Muscle of arm (tissue), 14 donors: ENCODE measurements at places on chromosomes 6 and 20. TPM values are rescaled to one million over a fixed set of nuclear protein-coding genes. Genes with fewer than 3 reads are reported as not detected.

GRCh38 chr6:52374247-52374646 lies 12.3 kb downstream of the PAQR8 start:
- no peak for DNase-seq

- no peak for DNase-seq
Observed at GRCh38 chr6:94894300-94894699, 683.0 kb upstream of the MANEA start.

TAGAP gene
- polyA plus RNA-seq = not detected

GRCh38 chr6:88807622-88808021 lies 155.8 kb downstream of the RNGTT start:
- DNase-seq = no peak

VAPB gene
- not detected for polyA plus RNA-seq

PSORS1C2 gene
- 0.16 TPM for polyA plus RNA-seq

DNA sequence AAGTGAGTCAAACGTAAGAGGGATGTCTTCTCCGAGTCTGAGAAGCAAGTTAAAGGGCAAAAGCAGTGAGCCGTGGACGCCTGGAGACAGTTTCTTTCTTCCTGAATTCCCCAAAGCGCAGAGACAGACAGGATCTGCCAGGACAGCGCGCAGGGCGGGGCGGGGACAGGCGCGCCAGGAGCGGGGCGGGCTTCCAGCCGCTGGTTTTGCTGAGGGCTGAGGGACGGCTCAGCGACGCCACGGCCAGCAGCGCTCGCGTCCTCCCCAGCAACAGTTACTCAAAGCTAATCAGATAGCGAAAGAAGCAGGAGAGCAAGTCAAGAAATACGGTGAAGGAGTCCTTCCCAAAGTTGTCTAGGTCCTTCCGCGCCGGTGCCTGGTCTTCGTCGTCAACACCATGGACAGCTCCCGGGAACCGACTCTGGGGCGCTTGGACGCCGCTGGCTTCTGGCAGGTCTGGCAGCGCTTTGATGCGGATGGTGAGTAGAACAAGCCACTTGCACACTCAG lies at the start of gene SCGN:
TSS of gene SCGN (plus strand) at position 209 of the 509 bp plus-strand sequence. CDS start at position 398, 189 bp downstream.
- peak; percentile 76 for DNase-seq

FHL5 gene
- polyA plus RNA-seq = 2.5 TPM

GRCh38 chr6:19905584-19905983 lies 68.4 kb downstream of the ID4 start:
- no peak for DNase-seq

DNA sequence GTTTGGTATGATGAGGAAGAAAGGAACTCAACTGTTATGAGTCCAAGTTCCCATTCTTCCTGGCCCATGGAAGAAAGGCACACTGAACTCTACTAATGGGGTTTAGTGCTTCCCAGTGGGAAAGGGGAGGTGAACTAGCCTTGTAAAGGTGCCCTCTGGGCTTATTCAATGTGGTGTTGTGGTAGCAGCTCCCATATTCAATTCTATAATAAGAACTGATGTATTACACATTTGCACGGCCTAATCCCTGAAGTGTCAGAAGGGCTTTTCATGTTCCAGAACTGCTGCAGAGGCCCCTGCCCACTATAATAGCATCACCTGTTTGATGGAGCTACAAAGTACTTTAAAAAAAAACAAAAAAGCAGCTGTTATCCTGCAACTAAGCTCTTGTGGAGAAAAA lies 17.1 kb downstream of the PRKN start:
- no peak for DNase-seq

- no peak for DNase-seq
Observed at GRCh38 chr20:3804254-3804751, 8.2 kb downstream of the CDC25B start.

DNA sequence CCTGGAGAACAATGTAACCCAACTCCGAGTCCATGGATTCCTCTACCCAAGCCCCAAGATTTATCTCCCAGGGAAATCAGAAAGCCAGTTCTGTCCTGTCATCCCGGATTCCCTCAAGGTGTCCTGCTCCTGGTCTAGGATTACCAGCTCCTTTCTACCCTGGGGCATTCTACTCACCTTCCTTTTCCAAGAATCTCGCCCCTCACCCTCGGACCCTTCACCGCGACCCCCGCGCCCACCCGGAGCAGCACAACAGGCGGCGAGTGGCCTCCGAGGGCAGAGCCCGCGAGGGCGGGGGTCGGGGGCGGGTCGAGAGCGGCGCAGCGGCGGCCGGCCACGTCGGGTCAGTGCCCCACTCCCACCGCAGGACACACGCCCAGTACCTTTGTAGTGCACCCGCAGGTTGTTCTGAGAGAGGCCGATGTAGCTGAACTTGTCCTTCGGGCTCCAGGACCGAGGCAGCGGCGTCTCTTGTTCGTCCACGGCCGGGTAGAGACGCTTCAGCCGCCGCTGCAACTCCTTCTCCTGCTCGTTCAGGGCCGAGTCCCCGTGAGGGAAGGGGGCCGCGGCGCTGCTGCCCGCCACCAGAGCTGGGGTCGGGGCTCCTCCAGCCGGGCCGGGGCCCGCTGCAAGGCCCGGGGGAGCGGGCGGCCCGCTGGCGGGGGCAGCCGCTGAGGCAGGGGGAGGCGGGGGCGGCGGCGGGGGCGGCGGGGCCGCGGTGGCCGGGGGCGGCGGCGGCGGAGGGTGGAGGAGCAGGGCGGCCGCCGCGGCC lies 897 bp downstream of the RANBP9 start:
- DNase-seq = peak; percentile 46

DNA sequence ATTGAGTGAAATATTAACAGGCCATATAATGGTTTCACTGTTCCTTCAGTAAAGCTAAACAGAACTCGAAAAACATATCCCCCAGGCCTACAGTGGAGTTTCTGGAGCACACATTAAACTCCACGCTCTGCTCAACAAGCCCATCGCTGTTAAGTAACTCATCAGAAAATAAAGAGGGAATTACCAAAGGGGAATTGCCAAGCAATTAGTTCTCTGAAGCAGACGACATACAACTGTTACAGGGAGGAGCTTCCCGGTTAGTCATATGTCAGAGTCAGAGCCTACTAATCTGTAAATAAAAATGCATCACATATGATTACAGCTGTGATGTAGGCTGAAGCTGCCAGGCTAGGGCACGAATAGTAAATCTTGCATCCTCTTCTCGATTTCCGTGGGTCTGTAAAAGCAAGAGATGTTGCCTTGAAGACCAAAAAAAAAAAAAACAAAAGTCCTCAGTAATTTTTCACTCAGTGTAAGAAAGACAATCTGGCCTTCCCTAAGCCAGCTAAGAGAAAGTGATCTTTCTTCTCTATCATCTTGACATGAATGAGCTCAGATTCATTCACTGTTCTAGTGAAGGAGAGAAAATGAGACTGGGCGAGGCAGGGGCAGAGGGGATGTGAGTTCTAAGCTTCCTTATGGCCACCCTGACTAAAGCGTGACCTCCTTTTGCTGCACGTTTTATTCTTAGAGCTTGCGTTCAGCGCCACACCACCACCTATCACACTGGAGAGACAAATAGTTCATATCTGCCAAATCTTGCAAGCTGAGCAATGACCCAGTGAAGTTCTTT lies 13.8 kb downstream of the ATXN1 start:
- DNase-seq = no peak

PXDC1 gene
- polyA plus RNA-seq = 20.6 TPM

GRCh38 chr6:163529605-163530004 lies 115.1 kb downstream of the QKI start:
- no peak for DNase-seq

SERINC3 gene
- 57.1 TPM for polyA plus RNA-seq

RBM24 gene
- not detected for polyA plus RNA-seq

DNA sequence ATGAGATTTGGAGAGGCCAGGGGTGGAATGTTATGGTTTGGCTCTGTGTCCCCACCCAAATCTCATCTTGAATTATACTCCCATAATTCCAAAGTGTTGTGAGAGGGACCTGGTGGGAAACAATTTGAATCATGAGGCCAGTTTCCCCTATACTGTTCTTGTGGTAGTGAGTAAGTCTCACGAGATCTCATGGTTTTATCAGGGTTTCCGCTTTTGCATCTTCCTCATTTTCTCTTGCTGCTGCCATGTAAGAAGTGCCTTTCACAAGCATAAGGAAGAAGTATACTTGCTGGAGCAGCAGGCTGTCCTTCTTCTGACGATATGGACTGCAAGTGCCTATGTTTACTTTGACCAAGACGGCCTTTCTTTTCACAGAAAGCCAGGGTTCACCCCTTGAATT lies 270.5 kb downstream of the ESR1 start:
- no peak for DNase-seq

GRCh38 chr20:728256-728944 lies 39.9 kb downstream of the SLC52A3 start:
- DNase-seq = peak; percentile 53

- DNase-seq = no peak
Observed at GRCh38 chr20:57378107-57378506, 13.1 kb upstream of the RBM38 start.

ZNF311 gene
- polyA plus RNA-seq = not detected

GRCh38 chr6:142074516-142074915 lies 58.2 kb upstream of the GJE1 start:
- DNase-seq = no peak

DNA sequence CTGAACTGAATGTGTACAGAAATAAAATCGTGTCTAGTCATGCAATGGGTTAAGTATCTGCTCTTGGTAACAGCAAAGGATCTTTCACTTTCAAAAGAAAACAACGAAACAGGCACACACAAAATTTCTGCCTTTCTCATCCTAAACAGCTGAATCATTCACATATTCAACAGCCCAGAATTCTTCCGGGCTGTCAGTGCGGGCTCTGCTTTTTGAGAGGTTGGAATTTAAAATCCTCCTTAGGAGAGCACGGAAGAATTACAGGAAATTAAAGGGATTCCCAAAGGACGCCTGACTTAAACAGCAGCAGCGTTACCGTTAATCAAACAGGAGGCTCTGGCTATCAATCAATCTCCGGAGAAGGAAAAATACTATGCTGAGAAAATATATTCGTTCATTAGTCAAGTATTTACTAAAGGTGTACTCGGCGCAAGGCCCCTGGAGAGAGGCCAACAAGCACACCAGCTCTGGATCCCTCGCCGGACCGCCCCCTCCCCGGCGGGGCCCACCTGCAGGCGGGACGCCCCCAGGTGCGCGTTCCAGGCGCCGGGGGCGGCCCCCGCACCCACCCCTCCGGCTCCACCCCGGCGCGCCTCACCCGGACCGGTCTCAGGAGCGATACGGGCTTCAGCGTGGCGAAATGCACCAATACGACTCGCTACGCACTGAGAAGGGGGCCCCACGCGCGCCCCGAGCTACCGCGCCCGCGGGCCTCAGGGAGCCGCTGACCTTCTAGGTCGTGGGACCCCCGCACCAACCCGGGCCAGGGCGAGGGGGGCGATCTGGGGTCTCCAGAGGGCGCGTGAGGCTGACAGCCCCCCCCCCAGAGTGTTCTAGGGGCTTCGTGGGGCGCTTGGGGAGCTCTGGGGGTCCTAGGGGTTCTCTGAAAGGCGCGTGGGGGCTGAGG lies 1.0 kb downstream of the NAPB start:
- DNase-seq = no peak

NCOA6 gene
- 26.5 TPM for polyA plus RNA-seq

DNA sequence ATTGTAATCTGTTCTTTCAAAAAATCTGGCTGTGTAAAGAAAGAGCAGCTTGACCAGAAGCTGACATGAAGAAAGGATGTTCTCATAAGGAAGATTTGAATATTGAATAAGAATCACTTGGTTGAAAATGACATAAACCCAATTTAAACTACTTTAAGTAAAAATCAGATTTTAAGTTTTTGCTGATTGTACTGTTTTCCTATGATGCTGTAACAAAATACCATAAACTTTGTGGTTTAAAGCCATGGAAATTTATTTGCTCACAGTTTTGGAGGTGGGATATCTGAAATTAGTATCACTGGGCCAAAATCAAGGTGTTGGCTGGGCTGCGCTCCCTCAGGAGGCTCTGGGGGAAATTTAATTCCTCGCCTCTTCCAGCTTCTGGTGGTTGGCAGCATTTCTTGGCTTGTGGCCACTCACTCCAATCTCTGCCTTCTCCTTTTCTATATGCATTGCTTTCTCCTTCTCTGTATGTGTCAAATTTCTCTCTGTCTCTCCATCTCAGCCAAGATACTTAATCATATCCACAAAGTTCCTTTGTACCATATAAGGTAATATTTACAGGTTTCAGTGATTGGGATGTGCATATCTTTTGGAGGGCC lies 141.2 kb upstream of the ZFP64 start:
- DNase-seq = no peak

GRCh38 chr6:105272786-105273185 lies 93.0 kb upstream of the POPDC3 start:
- DNase-seq = no peak

GRCh38 chr6:6891125-6891721 lies 216.5 kb upstream of the RREB1 start:
- DNase-seq = no peak

FAM83B gene
- 0.04 TPM for polyA plus RNA-seq

AVP gene
- polyA plus RNA-seq = 0.24 TPM

PRDM13 gene
- not detected for polyA plus RNA-seq

GRCh38 chr20:63222541-63222940 lies 6.6 kb upstream of the YTHDF1 start:
- DNase-seq = no peak

PTK6 gene
- 0.16 TPM for polyA plus RNA-seq

MCHR2 gene
- polyA plus RNA-seq = not detected

DNA sequence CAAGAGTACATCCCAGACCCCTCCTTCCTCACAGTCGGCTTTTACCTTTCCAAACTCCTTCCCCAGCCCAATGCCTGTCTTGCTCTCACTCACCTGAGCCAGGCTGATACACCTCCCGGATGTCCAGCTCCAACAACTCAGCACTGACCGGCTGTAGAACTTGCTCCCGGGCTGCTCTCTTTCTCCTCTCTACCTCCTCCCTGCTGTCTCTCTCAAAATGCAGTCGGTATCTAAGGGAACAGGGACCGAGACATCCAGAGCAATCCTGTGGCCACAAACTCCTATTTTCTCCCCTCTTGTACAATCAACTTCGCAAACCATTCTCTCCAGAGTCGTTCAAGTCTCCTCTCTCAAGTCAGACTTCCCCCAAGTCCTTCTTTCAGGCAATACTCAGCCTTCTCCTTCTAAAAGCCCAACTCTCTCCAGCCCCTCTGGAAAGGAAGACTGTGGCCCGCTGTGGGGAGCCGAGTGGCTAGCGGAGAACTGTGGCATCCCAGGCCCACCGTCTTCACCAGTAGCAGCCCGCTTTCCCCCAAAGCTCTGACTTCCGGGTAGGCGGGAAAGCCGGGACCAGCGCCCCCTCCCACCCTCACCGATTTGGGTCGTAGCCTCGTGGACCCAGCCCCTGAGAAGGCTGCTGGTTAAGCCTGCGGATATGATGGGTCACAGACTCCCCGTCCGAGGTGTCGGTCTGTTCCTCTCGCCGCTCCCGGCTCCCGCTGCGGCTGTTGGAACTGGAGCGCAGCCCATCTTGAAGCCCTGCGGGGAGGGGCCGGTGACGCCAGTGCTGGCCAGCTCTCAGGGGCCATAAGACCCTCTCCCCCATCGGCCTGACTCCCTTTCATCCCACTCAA lies 1.1 kb downstream of the GNL1 start:
- no peak for DNase-seq

DYNLT1 gene
- polyA plus RNA-seq = 97.5 TPM

NOTCH4 gene
- 15.2 TPM for polyA plus RNA-seq
